ENCODE measurements at places on chromosomes 7 and 10.

DNA sequence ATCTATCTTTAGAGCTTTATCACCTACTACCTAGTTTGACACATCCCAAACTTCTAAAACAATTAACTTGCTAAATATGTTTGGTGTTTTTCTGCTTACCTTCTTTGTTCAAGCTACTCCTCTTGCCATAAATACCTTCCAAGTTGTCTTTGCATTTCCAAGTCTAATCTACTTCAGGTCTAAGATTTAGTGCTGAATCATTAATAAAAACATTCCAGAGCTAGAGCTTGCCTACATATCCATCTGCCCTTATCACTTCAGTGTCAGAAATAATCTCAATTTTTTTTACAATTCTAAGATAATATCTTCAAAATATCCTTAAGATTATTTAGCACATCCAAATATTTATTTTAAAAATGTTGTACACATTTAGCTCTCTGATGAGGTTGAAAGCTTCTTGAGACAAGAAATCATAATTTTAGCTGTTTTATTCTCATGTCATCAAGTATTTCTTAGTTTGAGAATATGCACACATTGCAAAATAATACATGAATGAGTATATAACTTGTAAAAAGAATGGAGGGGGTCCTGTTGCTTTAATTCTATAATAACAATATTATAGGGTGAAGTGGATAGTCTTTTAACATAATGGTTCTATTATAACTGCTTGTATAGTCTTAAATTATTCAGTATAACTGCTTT is 466.3 kb downstream of the SEMA3D start:
- H3K27ac ChIP-seq: no peak overlapping the region
- H3K4me1 ChIP-seq: no peaks in the 10 kb centered on the region
- H3K4me3 ChIP-seq: no peak overlapping the region
- no peaks in the 10 kb centered on the region for H3K27me3 ChIP-seq
- DNase-seq: no peak

DNA sequence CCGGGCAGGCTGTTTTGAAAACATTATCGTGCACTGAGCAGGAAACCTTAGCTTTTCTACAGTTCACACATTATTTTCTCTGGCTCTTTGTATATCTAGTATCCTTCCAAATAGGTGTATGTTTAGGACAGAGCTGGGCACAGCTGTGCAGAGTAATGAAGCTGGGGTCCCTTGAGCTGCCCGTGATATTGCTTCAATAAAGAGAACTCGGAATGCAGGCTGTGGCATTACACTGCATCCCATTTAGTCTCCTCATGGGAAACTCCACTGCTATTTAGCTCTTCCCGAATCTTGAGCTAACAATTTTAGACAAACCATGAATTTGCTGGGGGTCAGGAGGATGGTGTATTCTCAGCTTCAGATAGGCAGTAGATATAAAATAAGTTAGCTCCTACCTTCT is 348.3 kb downstream of the ACTR3B start:
- no peaks in the 10 kb centered on the region for H3K36me3 ChIP-seq
- H3K4me3 ChIP-seq: no peak overlapping the region
- DNase-seq: no peak
- no peaks in the 10 kb centered on the region for H3K4me1 ChIP-seq
- H3K27me3 ChIP-seq: no peaks in the 10 kb centered on the region
- H3K27ac ChIP-seq: no peak overlapping the region

- no peaks in the 10 kb centered on the region for H3K27me3 ChIP-seq
- H3K4me3 ChIP-seq: peak within 1 kb of the TSS; percentile 96
- peak within 1 kb of the TSS; percentile 97 for H3K27ac ChIP-seq
- peaks cover 31% of the 10 kb centered on the region for H3K4me1 ChIP-seq
- H3K36me3 ChIP-seq: peaks cover 3% of the 10 kb centered on the region
- DNase-seq: peak; percentile 67
Measured at GRCh38 chr7:43906331-43907010, at the start of gene URGCP. Gene URGCP, minus strand, starts transcription at chr7:43906596. Its CDS starts 21 bp downstream, at chr7:43906575.

DNA sequence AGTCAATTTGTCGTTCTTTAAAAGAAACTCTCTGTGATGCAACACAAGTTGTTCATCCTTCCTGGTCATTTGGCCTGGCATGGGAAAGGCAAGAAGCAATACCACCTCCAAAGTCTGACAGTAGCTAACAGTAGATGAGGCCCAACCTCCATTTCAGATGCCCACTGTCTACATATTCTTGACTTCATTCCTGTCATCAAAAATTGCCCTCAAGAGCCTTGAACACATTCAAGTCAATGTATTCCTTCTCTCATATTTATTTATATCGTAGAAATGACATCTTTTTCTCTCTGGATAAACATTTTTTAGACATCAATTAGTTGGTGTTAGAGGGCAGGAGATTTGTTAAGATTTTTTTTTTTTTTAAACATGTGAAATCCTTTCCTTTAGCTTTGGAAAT is 33.7 kb downstream of the ABLIM1 start:
- no peak overlapping the region for H3K4me3 ChIP-seq
- no peak overlapping the region for H3K27ac ChIP-seq
- peaks cover 7% of the 10 kb centered on the region for H3K36me3 ChIP-seq

GRCh38 chr7:5435291-5436002 is 11.8 kb upstream of the TNRC18 start:
- peaks cover 20% of the 10 kb centered on the region for H3K27me3 ChIP-seq
- H3K4me3 ChIP-seq: no peak overlapping the region
- H3K4me1 ChIP-seq: no peaks in the 10 kb centered on the region
- DNase-seq: no peak
- H3K36me3 ChIP-seq: peaks cover 2% of the 10 kb centered on the region

DNA sequence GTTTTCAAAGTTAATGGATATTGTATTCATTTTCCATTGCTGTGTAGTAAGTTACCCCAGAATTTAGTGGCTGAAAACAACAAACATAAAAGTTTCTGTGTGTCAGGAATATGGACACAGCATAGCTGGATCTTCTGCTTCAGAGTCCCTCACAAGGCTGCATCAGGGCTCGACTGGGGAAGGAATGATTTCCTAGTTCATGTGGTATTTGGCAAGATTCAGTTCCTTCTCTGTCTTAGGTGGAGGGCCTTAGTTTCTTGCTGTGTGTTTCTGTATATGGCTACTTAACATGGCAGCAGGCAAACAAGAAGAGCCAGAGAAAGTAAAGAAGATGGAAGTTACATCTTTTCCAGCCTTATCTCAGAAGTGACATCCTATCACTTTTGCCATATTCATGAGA is 51.1 kb downstream of the TPST1 start:
- no peaks in the 10 kb centered on the region for H3K27me3 ChIP-seq
- no peaks in the 10 kb centered on the region for H3K36me3 ChIP-seq
- H3K4me1 ChIP-seq: no peaks in the 10 kb centered on the region

DNA sequence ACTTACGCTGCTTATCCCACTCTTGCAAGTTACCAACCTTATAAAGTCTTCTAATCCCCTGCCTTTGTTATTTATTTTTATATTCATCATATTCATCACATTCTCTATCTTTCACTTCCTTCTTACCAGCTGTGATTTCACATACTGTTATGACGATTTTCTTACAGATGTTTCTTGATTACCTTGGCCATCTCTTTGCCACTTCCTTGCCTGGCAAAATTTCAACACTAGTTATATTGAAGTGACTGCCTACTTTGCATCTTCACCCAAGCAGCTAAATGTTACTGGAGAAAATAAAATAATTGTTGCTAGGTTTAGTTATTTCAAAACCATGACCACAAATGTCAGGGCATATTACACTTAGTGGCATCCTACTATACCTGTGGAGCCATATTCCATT is 8.8 kb upstream of the STEAP4 start:
- no peaks in the 10 kb centered on the region for H3K36me3 ChIP-seq
- no peak for DNase-seq
- peak overlapping the region; percentile 35 for H3K27ac ChIP-seq
- H3K27me3 ChIP-seq: peaks cover 30% of the 10 kb centered on the region

DNA sequence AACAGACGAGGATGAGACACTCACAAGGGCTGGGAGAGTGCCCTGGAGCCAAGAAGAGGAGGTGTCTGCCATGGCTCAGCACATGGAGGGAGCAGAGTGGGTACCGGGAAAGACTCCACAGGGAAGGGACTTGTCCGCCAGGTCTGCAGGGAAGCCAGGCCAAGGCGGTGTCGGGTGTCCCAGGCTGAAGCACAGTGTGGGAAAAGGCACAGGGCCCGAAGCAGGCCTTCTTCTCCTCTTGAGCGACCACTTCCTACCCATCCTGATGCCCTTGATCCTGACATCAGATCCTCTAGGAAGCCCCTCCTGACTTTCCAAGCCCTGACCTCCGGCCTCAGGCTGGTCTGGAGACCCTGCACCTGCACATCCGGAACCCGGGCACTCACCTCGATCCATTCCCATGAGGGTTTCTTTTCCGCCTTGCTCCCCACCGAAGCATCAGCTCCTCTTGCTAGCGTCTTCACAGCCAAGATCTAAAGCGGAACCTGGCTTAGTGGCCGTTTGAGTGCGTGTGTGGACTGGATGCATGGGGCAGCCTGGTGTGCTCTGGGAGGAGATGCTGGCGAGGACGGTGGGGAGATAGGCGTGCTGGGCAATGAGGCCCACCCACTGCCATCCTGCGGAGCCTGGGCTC is 8.5 kb downstream of the CALML3 start:
- no peaks in the 10 kb centered on the region for H3K4me1 ChIP-seq
- H3K27ac ChIP-seq: no peak overlapping the region
- DNase-seq: no peak
- no peak overlapping the region for H3K4me3 ChIP-seq
- H3K27me3 ChIP-seq: no peaks in the 10 kb centered on the region

DNA sequence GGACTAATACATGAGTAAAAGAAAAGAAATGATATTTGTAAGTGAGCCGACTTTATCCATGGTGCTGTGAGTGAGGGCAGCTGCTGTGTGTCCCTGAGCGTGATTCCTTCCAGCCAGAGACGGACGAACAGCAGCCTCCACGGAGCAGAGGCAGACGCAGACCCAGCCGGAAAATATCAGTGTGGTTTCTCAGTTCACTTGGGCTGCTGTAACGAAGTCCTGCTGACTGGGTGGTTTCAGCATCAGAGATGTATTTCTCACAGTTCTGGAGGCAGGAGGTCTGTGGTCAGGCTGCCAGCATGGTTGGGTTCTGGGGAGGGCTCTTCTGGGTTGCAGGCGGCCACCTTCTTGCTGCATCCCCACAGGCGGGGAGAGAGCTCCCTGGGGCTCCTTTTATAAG is 375.6 kb downstream of the GLRX3 start:
- no peak overlapping the region for H3K4me3 ChIP-seq
- no peak overlapping the region for H3K27ac ChIP-seq
- H3K4me1 ChIP-seq: no peaks in the 10 kb centered on the region
- H3K27me3 ChIP-seq: peaks cover 6% of the 10 kb centered on the region
- no peaks in the 10 kb centered on the region for H3K36me3 ChIP-seq

GRCh38 chr10:2438248-2438939 is 629.0 kb upstream of the PFKP start:
- no peak overlapping the region for H3K4me3 ChIP-seq
- no peak overlapping the region for H3K27ac ChIP-seq
- no peaks in the 10 kb centered on the region for H3K36me3 ChIP-seq
- DNase-seq: no peak
